M059J (cell line): ENCODE measurements at places on chromosomes 7 and 10. TPM values are rescaled to one million over a fixed set of nuclear protein-coding genes. Genes with fewer than 3 reads are reported as not detected.
A peak's percentile ranks its signal among the peaks of the same experiment; 100 is the strongest.

GRCh38 chr10:9869205-9869604 is 1148.5 kb upstream of the CELF2 start:
- DNase-seq: no peak

DNA sequence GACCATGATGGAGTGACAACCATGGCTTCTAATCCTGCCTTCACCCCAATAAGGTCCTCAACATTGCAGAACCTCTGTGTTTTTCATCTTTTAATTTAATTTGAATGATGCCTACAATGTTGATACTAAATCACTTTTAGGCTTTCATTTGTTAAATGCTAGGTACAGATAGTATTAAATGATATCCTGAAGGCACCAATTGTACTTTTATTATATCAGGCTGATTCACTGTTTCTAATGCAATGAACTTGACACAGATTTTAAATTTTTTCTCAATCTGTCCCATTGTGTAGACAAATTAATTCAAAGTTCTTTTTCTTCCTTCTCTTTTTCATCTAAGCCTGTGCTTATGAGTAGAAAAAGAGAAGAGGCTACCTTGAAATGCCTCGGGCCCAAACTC is 5.2 kb downstream of the EPDR1 start:
- DNase-seq: no peak

DNA sequence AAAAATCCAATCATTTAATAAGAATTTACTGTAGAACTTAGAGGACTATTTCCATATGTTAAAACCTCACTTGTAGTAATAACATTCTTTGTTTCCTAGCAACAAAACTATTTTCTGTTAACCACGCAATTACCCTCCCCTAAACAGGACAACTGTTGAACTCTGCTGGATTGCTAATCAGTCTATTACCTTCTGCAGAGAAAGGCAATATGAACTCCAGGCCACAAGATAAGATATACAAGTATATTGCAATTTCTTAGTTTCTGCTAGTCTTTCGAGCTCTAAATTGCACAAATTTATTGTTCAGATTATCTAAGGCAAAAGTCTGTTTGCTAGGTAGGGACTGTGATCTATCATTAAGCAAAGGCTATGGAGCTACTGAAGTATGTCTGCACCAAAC is 920.1 kb upstream of the LRRN3 start:
- DNase-seq: no peak

DNA sequence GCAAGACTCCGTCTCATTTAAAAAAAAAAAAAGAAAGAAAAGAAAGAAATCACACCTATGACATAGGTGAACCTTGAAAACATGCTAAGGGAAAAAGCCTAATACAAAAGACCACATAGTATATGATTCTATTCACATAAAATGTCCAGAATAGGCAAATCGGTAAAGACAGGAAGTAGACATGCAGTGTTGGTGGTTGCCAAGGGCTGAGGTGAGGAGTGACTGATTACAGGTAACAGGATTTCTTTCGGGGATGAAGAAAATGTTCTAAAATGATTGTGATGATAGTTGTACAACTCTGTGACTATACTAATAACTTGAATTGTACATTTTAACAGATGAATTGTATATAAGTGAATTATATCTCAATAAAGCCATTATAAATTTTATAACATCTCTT is 3.3 kb downstream of the XPNPEP1 start:
- DNase-seq: no peak

GRCh38 chr10:97805096-97805884 is 33.5 kb upstream of the SFRP5 start:
- DNase-seq: no peak

The LGI1 gene
- 0.39 TPM in 1 of 2 replicates, not detected in the other for total RNA-seq

DNA sequence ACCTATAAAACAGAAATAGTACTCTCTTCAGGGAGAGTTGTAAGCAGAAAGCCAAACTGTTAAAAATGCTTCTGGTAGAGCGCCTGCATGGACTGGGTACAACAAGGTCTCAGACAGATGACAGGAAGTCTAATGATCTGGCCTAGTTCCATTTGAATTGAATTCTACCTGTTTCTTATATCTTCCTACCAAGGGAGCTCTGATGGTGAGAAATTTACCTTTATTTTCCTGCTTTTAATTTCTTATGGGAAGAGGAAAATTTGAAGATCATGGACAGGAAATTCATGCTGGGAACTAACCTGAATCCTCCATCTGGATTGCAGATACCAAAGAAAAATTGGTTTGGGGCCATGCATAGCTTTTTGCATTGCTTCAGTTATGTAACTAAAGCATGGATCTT is 63.3 kb downstream of the BMPER start:
- DNase-seq: no peak

GRCh38 chr10:34347131-34347530 is 468.0 kb downstream of the PARD3 start:
- DNase-seq: no peak

DNA sequence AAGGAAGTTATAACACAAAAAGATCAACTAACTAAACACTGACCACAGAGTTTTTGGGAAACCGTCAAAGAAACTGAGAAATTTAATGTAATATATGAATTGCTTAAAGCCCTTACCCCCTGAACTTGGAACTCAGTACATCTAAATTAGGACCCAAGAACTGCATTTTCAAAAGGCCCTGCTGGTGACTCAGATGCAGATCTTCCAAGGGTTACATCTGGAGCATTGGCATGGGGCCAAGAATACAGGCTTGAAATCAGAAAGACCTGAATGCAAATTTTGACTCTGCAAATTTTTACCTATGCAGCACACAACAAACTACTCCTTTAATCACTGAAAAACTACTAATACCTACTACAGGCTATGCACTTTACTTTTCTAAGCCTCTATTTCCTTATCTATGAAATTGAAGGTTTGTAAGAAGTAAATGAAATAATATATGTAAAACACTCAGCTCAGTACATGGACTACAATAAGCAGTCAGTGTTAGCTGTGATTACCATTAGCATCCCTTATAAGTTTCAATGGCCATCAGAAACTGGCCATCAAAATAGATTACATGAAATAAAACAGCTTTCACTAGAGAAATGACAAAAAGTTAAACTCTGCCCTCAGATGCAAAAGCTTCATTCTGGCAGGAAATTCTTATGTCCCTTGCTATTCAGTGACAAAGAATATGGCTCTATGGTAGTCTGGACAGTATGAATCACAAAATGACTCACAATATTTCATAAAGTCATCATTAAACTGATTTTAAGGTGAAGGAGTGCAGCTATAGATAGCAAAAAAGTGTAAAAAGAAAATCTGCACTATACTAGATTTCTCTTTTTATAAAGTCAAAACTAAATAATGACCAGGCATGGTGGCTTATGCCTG is 43.6 kb downstream of the NSUN6 start:
- DNase-seq: peak; percentile 73

GRCh38 chr10:129140921-129141885 is 325.8 kb upstream of the MGMT start:
- no peak for DNase-seq

The AFAP1L2 gene
- total RNA-seq: 0.44 and 1.7 TPM in 2 replicates

- DNase-seq: no peak
Observed at GRCh38 chr7:25381818-25382589, 153.7 kb upstream of the NPVF start.

The PPP1R9A gene
- total RNA-seq: 0.25 and 0.69 TPM in 2 replicates

The ZNF117 gene
- total RNA-seq: 4.7 and 5.0 TPM in 2 replicates

DNA sequence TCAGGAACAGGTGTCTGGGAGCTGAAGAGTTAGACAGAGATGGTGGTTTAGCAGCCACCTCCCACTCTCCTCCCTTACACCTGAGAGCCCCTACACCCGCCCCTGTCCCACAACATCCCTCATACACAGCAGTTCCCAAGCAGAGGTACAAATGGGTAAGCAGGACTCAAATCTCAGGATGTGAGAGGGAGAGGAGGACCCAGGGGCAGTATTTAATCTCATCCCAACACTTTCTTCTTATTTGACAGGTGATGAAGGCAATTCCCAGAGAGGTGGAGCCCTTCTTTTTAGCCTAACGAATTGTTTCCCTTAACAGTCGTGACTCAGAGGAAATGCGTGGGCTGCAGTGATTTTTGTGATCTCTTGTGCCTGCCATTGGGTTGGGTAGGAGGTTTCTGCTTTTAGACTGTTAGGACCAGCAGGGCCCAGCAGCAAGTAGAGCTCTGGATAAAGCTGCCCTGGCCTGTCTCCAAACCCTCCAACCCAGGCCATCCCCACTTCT is 191.3 kb downstream of the HECW1 start:
- DNase-seq: peak; percentile 60
